Lung (tissue), 17 donors: ENCODE measurements at places on chromosomes 5 and 9. TPM values are rescaled to one million over a fixed set of nuclear protein-coding genes. Genes with fewer than 3 reads are reported as not detected.

- DNase-seq: no peak
Observed at GRCh38 chr5:148615644-148616275, 38.6 kb downstream of the HTR4 start.

- DNase-seq: peak; percentile 77
Observed at GRCh38 chr5:124605541-124605940, 140.9 kb downstream of the ZNF608 start.

RBM18 gene
- total RNA-seq: 15.4 TPM

- no peak for DNase-seq
Observed at GRCh38 chr5:88108490-88109279, 160.0 kb downstream of the TMEM161B start.

GRCh38 chr9:106172265-106172664 is 477.9 kb downstream of the TMEM38B start:
- DNase-seq: no peak

WDR38 gene
- total RNA-seq: 28.9 TPM

SRA1 gene
- total RNA-seq: 14.0 TPM

- no peak for DNase-seq
Observed at GRCh38 chr9:76290555-76290954, 103.7 kb downstream of the RFK start.

DNA sequence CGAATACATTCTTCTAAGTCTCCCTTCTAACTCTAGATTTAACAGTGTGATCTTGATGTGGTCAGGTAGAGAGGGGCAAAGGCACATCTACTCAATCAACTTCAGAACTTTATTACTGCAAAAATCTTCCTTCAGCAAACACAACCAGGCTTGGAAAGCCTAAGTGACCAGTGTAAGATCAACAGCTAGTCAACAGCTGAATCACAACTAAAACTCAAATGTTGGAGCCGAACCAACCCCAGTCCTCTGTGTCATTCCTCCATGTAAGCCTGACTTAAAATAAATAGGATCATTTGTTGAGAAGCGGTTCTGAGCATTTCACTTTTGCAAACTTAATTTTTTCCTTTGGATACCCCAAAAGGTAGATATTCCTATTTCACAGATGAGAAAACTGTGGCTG is 352.7 kb downstream of the EBF1 start:
- DNase-seq: no peak

- no peak for DNase-seq
Observed at GRCh38 chr5:170076211-170076610, 29.5 kb upstream of the FOXI1 start.

INSL4 gene
- not detected for total RNA-seq

DNA sequence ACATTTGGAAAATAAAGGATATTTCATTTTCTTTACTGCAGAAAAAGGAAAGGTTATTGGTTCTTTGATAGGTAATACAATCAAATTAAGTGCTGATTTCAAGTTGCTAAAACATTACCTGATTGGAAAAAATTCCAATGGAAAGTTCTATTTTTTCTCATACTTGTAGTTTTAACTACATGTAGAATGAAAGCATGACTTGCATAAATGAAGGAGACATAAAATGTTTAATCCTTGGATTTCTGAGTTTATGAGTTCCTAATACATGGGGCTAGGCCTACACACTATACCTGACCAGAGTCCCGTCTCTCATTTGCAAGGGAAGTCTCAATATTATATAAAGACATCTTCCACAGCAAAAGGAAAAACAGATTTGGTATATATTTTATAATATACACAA is 5.2 kb upstream of the MEIKIN start:
- DNase-seq: no peak

GRCh38 chr5:109467058-109467457 is 57.3 kb upstream of the PJA2 start:
- peak; percentile 66 for DNase-seq

DNA sequence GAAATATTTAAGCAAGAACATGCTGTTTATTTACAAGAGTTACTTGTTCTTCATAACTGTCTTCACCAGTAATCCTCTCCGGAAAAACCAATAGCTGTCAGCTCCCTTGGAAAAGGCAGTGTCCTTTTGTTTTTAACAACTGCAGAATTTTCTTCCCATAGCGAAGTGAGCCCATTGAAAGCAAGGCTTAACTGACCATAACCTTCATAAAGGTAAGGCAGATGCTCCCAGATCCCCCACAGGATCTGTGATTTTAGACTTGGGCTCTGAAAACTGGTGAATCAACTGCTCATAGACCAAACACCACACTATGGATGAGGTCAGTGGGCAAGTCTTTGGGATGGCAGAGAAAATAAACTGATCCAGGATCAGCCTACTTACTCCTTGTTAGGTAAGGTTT is 155.0 kb downstream of the GLIS3 start:
- no peak for DNase-seq

- no peak for DNase-seq
Observed at GRCh38 chr5:113376640-113377039, 58.1 kb downstream of the TSSK1B start.

- DNase-seq: no peak
Observed at GRCh38 chr9:12699529-12699928, 6.3 kb downstream of the TYRP1 start.

GRCh38 chr9:129270903-129271431 is 92.9 kb upstream of the IER5L start:
- DNase-seq: no peak

DNA sequence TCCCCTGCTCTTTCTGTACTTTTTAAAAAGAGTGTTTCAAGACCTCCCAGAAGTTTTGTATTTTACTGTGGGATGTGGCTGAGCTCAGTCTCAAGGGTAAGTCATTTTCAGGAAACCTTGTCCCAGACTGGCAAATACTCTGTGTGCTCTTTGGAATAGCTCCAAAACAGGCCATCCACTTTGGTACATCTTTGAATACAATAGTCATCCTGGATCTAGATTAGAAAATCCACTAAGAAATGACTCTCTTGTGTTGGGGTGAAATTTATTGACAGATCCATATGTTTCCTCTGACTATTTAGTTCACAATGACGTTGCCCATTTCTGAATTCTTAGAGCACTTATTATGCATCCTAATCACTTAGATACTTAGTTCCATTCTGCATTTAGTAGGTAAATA is 95.2 kb downstream of the PLCXD3 start:
- DNase-seq: no peak

STK32A gene
- 8.7 TPM for total RNA-seq

GRCh38 chr5:169906745-169907649 is 73.3 kb downstream of the INSYN2B start:
- peak; percentile 29 for DNase-seq

BARX1 gene
- total RNA-seq: not detected

- no peak for DNase-seq
Observed at GRCh38 chr9:131188976-131189375, 63.6 kb downstream of the NUP214 start.

DNA sequence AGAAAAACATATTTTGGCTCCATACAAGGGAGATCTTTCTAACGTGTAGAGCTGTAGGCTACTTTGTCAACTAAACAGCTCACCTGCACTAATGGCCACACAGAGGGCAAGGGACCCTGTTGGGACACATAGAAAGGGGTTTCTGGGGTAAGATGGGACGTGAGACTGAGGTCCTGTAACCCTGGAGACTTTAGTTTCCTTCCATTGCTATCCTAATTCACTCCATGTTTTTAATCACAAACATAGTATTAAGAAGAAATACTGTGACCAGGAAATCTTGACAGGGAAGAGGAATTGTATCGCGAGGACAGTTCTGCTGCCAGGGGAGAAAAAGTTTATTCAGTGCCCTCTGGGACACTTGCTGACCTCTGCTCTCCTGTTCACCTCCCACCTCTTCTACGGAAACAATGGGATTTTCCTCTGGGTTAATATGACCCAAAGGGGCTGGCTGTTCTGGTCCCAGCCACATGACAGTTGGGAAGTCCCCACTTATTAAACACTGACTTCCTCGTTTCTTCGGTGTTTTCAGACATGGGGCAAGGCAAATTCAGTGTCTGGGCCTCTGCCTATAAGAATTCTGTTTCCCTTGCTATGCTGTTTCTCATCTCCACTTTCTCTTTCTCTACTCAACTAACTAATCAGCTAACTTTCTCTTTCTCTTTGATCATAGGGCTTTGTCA is 106.9 kb upstream of the SEMA6A start:
- no peak for DNase-seq

PTGR1 gene
- 61.0 TPM for total RNA-seq

CAMSAP1 gene
- total RNA-seq: 29.8 TPM

TSSK1B gene
- total RNA-seq: 0.28 TPM

DNA sequence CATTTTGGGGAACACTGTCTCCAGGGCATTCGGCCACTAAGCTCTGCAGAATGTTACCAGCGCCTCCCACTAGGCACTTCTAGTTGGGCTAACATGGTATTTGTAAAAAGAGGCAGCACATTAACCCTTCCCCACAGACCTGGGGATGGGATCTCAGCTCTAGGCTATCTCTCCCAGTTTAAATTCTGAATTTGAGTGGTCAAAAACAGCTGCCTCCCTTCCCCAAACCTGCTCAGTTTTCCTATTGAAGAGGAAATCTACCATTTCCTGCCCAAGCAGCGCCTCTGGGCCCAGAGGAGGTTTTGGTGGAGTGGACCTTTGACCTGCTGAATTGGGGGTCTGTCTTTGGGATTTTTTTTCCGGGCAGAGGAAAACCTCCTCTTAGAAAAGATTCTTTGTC is 53.2 kb downstream of the ENC1 start:
- DNase-seq: no peak

LIFR gene
- 345 TPM for total RNA-seq

- DNase-seq: no peak
Observed at GRCh38 chr9:85942913-85943709, 2.2 kb downstream of the NAA35 start.

DNA sequence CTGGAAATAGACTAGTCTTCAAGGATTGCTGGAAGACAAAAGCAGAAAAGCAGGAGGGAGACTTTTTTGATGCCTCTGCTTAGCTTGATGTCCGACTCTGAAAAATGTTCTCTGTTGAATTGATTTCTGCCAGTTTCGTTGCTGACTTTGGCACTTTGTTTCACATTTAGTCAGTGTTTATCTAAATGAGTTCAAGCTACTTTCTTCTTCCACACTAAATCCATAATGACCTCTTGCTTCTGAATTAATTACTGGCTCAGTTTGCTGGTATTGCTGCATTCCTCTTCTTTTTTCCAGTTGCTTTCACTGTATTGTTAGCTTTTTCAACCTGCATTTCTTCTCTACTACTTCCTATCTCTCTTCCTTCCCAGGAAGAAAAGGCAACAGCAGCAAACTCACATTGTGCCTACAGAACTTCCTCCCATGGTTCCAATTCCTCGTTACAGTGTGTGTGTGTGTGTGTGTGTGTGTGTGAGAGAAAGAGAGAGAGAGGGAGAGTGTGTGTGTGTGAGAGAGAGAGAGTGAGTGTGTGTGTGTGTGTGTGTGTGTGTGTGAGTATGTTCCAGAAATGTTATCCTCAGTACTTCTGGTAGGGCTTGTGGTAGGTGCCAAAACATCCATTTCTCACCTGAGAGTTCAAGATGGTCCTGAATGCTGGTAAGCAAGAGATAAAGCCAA is 234.8 kb downstream of the CSNK1G3 start:
- no peak for DNase-seq

- no peak for DNase-seq
Observed at GRCh38 chr9:108386859-108387384, 468.9 kb downstream of the ACTL7B start.

DNA sequence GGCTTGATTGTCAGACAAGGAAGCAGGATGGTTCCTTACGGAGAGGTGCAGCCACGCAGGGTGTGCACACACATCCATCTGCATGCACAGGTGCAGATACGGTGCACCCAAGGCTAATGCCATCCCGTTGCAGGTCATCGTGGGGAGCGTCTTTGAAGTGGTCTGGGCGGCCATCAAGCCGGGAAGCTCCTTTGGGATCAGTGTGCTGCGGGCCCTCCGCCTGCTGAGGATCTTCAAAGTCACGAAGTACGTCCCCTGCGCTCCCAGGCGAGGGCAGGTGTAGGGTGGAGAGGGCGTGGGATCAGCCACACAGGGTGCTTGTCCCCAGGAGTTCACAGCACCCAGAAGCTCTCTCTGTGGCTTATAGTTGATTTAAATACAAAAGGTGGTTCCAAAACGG is 106.4 kb downstream of the CACNA1B start:
- DNase-seq: no peak

DNA sequence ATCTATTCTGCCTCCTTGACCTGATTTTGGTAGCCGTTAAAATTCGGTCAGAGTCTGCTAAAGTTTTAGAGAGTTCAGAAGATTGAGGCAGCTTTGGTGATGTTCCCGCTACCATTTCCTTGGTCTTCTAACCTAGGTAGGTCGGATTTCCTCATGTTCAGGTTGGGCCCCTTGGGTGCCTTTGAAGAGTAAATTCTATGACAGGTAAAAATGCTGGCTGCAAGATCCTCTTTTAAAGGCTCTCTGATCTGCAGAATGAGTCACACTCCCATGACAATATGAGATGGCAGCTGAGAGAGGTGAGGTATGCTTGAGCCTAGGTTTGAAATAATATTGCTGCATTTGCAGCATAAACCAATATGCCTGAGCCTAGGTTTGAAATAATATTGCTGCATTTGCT is 198.9 kb downstream of the TSSK1B start:
- DNase-seq: no peak

GRCh38 chr9:28064241-28064815 is 491.0 kb upstream of the C9orf72 start:
- DNase-seq: no peak

TAF1L gene
- not detected for total RNA-seq

GRCh38 chr5:65197531-65198455 is 283.9 kb downstream of the ADAMTS6 start:
- DNase-seq: peak; percentile 77
